ENCODE measurements at places on chromosomes 16 and 17.

DNA sequence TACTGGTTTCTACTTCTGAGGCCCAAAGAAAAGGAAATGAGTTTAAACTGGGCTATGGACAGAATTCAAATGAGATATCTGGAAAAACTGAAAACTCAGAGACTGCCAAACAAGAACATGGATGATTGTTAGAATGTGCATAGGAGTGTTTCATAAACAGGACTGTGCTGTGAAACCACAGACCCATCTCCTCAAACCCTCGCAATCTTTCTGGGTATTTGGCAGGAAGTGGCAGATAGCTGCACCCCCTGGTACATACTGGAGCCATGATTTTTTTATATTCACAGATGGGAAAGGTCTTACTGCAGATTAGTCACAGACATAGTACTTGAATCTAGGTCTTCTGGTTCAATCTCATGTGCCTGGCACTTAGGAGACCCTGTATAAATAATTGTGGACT, 145.0 kb downstream of the CCDC182 start:
- DNase-seq: no peak

DNA sequence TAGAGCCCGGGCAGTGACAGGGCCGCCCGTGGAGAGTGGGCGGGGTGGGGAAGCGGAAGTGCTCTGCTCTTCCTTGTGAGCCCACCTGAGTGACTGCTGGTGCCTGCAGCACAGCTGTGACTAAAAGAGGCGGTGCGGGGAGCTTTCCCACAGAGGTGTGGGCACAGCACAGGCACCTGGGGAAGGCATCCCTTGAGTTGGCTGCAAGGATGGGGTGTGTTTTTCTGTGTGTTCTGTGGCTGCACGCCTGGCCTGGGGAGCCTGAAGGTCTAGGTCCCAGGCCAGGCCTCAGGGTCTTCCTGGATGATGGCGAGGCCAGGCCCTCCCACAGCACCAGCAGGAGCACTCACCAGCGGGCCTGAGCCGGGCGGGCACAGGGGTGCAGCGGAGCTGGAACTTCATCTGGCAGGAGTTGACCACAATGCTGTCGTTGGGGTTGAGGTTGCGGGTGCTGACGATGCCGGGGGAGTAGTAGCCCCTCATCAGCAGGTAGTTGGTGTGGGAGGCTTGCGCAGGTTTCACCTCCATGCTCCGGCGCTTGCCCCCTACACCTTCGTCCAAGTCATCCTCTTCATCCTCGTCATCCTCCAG, 67.1 kb downstream of the IL21R start:
- no peak for DNase-seq

DNA sequence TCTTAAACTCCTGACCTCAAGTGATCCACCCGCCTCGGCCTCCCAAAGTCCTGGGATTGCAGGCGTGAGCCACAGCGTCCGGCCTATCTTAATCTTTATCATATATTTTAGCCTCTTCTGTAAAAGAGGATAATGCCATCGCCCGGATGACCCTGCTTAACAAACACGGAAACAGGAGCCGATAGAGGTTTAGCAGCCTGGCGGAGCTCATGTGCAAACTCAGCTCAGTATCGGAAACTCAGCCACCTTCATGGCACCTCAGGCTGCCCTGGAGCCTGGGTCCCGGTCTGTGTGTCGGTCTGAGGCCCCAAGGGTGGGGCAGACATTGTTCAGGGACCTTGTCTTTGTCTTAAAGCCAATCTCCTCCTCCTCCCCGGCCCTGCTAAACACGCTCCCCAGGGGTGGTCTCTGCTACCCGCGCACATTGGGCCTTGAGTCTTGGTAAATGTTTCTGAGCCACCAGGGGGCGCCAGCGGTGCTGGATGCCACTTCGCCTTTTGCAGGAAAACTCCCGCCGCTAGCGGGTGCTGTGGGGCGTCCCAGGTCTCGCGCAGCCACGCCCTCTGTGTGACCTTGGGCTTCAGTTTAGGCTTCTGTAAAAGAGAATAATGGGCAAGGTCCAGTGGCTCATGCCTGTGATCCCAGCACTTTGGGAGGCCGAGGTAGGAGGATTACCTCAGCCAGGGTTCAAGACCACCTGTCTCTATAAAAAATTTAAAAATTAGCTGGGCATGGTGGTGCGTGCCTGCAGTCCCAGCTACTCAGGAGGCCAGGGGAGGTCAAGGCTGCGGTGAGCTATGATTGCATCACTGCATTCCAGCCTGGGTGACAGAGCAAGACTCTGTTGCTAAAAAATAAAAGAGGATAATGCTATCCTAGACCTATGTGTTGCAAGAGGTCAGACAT, 2.7 kb downstream of the CETP start:
- DNase-seq: no peak

GRCh38 chr16:61237884-61238485, 798.3 kb downstream of the CDH8 start:
- DNase-seq: no peak

- DNase-seq: no peak
Measured at GRCh38 chr17:42403150-42403549, 14.9 kb upstream of the STAT3 start.

DNA sequence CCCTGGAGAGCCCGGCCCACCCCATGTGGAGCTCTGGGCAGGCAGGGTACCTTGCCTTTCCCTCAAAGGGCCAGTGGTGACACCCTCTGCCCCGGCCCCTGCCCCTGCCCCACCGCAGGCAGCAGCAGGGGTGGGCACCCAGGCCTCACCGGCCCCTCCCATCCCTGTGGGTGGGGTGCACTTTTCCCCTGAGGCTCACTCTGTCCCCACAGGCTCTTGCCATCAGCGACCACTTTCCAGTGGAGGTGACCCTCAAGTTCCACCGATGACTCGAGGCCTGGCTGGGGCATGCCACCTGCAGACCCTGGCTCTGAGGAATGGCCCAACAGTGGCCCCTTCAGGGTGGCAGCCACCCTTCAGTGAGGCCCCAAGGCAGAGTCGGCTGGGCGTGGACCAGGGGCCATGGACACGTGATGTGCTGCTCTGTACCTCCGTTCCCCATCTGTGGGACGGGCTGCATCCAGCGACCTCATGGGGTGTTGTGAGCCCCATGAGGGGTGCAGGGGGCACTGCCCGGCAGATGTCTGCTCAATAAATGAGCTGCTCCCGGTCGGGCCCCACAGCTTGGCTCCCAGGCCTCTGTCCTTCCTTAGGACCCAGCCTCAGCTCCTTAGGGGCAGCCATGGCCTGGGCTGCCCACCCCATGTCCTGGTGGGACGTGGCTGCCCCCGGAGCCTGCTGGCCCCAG, 2.0 kb downstream of the DNASE1L2 start:
- no peak for DNase-seq

GRCh38 chr17:78797691-78798585, 15.9 kb upstream of the CYTH1 start:
- no peak for DNase-seq

- DNase-seq: no peak
Measured at GRCh38 chr16:54244061-54244886, 42.3 kb downstream of the IRX3 start.

DNA sequence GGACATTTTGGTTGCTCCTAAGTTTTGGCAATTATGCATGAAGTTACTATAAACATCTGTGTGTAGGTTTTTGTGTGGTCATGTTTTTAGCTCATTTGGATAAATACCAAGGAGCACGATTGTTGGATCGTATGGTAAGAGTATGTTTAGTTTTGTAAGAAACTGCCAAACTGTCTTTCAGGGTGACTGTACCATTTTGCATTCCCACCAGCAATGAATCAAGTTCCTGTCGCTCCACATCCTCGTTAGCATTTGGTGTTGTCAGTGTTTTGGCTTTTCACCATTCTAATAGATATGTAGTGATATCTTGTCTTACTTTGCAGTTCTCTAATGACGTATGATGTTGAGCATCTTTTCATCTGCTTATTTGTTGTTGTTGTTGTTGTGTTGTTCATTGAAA, 20.2 kb downstream of the TENT4B start:
- no peak for DNase-seq

GRCh38 chr16:83956336-83957289, 3.6 kb downstream of the OSGIN1 start:
- DNase-seq: no peak

DNA sequence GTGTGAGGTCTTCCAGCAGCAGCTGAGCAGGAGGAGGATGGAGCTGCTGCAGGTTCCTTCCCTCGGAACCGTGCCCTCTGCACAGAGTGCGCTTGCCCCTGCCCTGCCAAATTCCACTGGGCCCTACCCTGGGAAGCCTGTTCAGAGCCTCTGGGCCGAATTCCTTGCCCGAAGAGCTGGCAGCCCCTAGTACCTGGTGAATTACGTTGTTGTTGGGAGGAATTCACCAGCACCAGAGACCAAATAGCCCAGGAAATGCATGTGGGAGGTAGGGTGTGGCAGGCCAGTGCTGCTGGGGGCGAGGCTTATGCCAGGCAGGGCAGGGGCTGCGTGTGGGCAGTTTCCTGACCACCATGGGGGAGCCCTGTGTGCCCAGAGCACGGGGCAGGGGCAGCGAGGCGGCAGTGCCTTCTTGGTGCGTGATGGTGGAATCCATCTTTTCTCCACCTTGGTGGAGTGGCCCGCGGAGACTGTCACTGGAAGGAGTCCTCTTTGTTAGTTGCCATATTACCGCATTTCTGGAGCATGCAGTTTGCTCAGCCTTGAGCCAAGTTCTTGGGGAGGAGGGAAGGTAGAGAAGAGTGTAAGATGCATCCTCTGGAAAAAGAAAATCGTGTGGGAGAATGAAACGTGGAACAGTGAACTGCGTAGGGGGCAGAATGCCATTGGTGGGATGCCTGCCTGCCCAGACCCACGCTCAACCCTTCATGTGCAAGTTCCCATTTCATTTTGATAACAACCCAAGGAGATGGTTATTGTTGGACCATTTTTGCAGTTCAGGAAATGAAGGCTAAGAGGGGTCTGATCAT, 2.3 kb downstream of the MRC2 start:
- DNase-seq: no peak

DNA sequence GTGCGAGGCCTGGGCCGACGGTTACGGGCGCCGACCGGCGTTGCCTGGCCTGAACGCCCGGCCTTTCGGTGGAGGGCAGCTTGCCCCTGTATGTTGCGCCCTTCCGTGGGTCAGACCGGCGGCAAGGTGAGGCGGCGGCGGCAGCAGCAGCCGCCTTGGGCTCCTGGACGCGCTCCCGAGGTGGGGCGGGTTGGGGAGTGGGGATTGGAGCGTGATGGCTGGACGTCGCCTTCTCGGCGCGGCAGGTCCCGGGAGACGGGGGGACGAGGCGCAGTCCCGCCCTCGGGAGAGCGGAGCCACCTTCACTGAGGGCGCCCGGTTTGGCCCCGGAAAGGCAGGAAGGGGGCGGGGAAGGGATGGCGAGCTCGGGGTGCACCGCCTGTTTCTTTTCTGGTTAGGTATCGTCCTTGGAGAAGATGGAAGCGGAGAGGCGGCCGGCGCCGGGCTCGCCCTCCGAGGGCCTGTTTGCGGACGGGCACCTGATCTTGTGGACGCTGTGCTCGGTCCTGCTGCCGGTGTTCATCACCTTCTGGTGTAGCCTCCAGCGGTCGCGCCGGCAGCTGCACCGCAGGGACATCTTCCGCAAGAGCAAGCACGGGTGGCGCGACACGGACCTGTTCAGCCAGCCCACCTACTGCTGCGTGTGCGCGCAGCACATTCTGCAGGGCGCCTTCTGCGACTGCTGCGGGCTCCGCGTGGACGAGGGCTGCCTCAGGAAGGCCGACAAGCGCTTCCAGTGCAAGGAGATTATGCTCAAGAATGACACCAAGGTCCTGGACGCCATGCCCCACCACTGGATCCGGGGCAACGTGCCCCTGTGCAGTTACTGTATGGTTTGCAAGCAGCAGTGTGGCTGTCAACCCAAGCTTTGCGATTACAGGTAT, 671 bp downstream of the DGKE start:
- DNase-seq: no peak
